ENCODE measurements at places on chromosomes 13 and 19.

DNA sequence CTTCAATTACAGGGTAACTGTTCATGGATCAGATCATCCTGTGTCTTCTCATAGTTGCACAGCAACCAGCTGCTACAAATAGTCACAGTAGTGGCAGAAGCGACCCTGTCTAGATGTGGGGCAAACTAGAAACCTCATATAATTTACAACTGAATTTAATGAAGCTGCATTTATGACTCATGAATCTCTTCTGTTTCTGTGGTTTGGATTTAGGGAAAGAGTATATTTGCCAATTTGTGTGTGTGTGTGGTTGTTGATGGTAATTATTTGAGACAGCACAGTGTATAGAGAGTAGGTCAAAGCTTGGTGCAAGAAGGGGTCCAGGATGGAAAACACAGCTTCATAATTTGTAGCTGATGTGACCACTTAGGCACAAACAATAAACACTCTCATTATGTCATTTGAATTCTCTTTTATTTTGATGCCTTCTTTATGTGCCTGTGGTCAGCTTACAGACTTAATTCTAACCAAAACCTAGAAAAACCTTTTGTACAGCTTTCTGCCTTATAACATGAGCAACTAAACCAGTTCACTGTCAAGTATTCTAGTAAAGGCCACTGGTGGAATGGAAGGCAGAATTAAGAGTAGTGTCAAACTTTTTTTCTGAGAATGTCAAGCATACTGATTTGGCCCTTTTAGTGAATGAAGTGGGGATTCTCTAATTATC, 218.1 kb downstream of the TBC1D4 start:
- DNase-seq = peak; percentile 19

GRCh38 chr13:112349681-112350080, 26.5 kb upstream of the SPACA7 start:
- no peak for DNase-seq

- DNase-seq = no peak
Observed at GRCh38 chr13:52109116-52109670, 19.7 kb downstream of the NEK5 start.

- peak; percentile 19 for DNase-seq
Observed at GRCh38 chr13:100089465-100090032, 656 bp downstream of the PCCA start.

- no peak for DNase-seq
Observed at GRCh38 chr13:41994696-41995095, 33.8 kb upstream of the VWA8 start.

Data from fibroblast of the aortic adventitia (primary cell).